ENCODE measurements at places on chromosomes 13 and 19.

DNA sequence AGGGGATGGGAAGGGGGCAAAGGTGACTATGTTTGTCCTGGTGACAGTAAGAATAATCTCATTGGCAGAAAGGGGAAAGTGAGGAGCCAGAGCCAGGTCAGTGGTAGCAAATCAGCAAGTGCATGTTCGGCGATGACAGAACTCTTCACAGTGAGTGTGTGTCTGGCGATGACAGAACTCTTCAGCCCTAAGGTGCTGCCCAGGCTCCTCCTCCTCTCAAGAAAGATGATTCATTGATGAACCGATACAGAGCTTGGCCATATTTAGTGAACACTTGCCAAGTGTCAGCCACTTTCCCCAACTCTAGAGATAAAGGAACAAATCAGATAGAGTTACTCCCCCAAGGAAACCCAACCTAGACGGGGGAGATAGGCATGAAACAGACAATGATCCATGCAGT lies 199.3 kb upstream of the UBL3 start:
- DNase-seq, result no peak

GRCh38 chr13:98349731-98350305 lies 172.7 kb upstream of the RNF113B start:
- no peak for DNase-seq

DNA sequence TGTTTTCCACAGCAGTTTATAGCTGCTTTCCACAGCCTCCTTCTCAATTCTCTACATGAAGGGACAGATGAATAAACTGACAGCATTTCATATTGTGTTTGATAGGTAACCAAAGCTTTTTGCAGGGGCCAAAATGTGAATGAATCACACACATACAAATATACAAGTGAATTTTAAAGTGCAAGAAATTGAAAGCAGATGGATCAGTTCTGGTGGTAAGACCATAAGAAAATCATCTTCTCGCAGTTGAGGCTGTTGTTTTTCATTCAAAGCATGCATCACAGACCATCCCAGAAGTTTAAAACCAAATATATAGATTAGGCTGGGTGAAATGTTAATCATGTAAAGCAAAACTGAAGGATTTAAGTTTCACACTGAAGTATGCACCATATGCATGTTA lies 1569.4 kb downstream of the PCDH9 start:
- no peak for DNase-seq

- no peak for DNase-seq
Observed at GRCh38 chr13:30870916-30871587, 35.0 kb upstream of the MEDAG start.

DNA sequence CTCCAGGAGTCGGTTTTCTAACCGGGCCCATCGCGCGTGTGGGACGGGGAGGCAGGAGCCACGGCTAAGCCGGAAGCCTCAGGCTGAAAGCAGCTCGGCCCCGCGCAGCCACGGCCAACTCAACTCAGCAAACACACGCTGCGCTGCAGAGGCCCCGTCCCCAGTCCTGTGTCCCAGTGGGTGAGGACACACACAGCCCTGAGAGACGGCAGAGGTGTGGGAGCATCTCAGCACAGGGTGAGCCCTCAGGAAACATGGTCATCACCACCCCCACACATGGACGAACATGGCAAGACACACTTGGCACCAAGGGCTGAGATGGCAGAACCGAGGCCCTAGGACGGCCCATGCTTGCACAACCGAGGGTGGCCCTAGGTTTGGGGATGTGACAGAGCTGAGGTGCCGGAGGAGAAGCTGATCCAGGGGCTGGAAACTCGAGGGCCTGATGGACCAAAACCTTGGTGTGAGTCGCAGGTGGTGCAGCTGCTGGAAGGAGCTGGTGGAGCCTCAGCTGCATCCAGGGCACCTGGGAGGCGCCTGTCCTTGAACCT lies 29.0 kb upstream of the C13orf46 start:
- DNase-seq, result no peak

GRCh38 chr19:41930926-41931592 lies 2.8 kb upstream of the ERFL start:
- DNase-seq, result no peak

- DNase-seq, result no peak
Observed at GRCh38 chr13:56424246-56424645, 716.5 kb upstream of the PRR20A start.

GRCh38 chr13:28658539-28658795 lies 463 bp upstream of the POMP start:
- no peak for DNase-seq

GRCh38 chr13:81383444-81383843 lies 1042.5 kb upstream of the SPRY2 start:
- no peak for DNase-seq

DNA sequence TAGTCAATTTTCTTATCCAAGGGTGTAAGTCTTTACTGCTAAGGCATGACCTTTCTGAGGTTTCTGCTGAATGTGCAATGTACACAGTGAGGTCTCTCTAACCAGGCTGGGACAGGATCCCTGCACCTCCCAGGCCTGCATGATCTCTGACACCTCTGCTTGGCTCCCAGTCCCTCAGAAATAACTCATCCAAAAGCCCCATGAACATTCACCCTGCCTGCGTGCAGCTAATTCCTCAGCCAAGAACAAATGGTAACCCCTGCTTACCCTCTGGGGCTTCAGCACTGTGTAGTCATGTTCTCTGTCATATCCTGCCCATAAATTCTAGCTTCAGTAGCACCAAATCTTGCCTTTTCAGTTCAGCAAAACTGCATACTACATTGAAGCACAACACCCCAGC lies 1146.3 kb upstream of the MIR17HG start:
- no peak for DNase-seq

DNA sequence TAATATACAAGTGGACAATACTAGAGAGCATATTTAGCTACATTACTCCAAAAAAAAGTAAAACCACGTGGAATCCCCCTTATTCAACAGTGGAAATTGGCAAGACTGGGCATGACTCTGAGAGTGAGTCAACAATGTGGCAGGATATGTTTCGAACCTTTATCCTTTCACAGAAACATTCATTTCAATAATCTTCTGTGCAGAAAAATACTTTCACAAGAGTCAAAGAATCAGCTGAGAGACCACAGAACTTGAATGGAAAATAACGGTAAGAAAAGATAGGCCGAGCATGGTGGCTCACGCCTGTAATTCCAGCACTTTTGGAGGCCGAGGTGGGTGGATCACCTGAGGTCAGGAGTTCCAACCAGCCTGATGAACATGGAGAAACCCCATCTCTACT lies 25.1 kb upstream of the CD70 start:
- no peak for DNase-seq

DNA sequence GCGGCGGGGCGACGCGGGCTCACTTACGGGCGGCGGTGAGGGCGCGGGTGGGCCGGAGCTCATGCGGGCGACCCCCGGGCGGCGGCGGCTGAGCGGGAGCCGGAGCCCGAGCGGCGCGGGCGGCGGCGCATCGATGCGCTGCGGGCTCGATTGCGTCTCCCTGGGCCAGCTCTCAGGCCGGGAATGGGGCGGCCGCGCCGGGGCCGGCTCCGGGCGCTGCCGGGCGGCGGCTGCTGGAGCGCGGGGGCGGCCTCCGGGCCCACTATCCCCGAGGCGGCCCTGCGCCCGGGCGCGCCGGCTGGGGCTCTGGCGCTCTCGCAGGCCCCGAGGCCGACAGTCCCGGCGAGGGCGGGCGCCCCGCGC lies 1.4 kb upstream of the TSHZ3 start:
- no peak for DNase-seq

DNA sequence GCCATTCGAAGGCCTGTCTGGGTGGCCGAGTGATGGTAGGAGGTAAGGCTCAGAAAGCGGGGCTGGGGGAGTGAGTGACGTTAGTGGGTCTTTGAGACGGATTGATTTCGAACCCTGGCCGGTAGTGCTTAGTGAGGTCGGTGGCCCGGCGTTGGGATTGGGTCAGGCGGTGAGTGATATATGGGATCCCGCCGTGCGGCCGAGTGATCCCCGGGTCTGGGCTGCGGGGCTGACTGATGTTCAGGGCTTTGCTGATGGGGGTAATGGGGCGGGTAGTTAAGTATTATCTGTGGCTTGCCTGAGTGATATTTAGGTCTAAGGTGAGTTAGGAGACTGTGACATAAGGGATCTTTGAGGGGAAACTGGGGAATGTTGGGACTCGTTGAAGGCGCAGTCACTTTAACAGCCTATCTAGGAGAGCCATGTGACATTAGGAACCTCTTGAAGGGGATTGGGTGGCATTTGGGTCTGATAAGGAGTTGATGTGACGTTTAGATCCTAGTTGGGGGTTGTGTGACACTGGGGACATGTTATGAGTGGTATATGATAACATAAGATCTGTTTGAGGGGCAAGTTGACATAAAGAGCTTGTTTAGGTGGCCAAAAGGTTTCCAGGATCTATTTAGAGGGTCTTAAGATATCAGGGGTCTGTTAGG lies 543 bp downstream of the PSMC4 start:
- DNase-seq, result no peak
